ENCODE measurements at places on chromosomes 6 and 20.

DNA sequence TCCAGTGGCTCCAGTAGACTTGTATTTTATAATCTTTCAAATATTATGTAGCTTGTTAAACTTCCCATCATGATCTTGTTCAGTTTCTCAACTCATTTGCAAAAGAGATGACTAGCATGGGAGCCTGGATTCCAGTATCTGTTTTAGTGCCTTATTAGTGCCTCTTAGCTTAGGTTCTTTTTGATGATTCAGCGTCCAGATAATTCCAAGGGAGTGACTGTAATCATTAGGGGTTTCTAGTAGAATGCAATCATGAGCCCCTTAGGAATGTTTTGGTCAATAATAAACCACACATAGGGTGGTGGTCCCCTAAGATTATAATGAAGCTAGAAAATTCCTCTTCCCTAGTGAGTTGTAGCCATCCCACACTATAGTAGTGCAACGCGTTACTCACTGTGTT lies 7.0 kb downstream of the CD2AP start:
- no peak for DNase-seq

GRCh38 chr6:52261229-52261628 lies 16.9 kb upstream of the IL17F start:
- DNase-seq, result no peak

- DNase-seq, result no peak
Measured at GRCh38 chr6:9978480-9978879, 436.4 kb downstream of the TFAP2A start.

DNA sequence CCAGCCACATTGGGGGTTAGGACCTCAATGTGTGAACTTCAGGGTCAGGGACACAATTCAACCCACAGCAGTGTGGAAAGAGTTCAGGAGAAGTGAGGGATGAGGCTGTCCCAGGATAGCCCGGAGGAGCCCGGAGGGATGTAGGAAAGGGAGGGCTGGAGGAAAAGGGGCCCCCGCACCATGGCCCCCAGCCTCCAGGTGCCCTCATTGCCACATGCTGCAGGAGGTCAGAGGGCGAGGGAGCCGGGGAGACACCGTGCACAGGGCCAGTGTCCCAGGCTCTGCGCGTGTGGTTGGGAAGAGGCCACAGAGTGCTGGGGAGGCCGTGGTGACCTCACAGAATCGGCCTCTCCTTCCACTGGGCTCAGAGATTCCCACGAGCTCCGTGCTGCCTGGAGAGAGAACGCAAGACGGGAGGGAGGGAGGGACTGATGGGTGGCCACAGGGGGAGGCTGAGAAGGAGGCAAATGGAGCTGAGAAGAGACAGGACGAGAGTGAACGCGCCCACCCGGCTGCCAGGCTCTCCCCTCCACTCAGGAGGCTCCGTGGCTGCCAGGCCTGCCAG lies 215.1 kb downstream of the DLL1 start:
- no peak for DNase-seq

DNA sequence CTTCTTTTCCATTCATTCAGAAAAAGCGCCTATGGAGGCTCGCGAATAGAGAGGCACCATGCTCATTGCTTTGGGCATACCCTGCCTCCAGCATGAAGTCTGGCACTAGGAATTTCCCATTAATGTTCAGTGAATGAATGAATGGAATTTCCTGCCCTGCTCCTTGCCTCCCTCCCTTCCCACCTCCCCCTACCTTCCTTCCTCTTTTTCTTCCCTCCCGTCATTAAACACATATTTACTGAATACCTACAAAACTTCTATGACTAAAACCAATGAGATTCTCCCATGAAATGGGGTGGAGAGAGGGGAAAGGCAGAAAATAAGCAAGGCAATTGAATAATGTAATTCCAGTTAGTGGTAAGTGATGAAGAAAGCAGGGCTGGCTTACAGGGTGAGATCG lies 213.8 kb upstream of the AGPAT4 start:
- DNase-seq, result no peak

- DNase-seq, result no peak
Measured at GRCh38 chr20:51360451-51361201, 181.9 kb downstream of the NFATC2 start.
